ENCODE measurements at places on chromosomes 3 and 15.

DNA sequence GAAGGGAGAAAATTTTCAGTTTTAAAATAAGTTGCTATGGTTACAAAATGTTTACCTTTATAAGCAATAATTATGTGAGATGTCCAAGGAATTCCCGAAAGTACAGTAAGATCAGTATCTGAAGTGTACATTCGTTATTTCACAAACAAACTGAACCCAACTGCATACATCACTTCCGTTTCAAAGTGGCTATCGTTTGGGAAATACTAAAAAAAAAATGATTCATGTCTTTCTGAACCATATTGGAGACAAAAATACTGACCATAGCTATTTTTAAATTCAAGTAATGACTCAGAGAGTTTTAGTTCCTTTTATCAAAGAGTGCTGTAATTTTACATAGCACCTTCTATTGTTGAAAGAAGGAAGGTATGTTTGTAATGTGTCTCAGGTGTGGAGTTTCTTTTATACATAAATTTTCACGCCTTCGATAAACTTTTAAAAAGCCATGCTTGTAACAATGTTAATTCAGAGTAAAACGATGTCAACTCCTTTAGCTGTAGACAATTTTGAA lies 8.0 kb upstream of the ANKRD28 start:
- DNase-seq, result no peak

- DNase-seq, result no peak
Observed at GRCh38 chr15:30072630-30073029, 10.1 kb upstream of the GOLGA8J start.

GRCh38 chr3:25849641-25850385 lies 59.9 kb downstream of the OXSM start:
- DNase-seq, result no peak

DNA sequence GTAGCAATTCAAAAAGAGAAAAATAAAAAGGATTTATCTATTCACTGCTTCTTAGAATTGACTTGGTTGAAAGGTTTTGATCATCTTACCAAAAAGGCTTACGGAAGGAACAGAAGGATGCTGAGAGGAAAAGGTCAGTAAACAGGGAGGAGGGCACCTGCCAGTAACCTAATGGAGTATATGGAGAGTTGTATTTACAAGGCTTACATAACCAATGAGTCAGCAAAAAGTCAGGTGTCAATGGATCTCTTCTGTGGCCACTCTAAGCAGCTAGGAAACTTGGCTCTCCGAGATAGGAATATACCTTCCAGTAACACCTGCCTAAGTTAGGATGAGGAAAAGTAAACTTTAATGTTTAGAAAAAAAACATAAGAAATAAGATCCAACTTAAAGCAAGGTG lies 80.5 kb upstream of the PLXND1 start:
- DNase-seq, result no peak

DNA sequence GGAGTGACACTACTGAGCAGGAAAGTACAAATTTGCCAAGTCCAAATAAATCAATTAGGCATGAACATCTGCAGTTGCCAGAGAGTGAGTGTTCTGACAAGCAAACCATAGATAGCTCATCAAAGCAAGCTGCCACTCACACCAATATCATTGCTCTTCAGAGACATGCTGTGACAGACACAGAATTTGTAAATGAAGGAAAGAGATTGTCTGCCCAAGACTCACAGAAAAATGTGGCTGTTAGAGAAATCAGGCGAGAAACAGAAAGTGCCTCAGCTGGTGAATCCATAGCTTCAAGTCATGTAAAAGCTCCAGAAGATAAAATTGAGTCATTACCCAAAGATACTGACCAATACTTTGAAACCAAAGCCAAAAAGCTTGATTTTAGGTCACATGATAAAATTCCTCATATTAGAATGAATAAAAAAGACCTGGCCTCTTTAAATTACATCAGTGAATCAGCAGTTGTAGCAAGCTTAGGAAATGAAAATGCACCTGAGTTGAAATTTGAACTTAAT lies 50.8 kb downstream of the CRYBG3 start:
- no peak for DNase-seq

DNA sequence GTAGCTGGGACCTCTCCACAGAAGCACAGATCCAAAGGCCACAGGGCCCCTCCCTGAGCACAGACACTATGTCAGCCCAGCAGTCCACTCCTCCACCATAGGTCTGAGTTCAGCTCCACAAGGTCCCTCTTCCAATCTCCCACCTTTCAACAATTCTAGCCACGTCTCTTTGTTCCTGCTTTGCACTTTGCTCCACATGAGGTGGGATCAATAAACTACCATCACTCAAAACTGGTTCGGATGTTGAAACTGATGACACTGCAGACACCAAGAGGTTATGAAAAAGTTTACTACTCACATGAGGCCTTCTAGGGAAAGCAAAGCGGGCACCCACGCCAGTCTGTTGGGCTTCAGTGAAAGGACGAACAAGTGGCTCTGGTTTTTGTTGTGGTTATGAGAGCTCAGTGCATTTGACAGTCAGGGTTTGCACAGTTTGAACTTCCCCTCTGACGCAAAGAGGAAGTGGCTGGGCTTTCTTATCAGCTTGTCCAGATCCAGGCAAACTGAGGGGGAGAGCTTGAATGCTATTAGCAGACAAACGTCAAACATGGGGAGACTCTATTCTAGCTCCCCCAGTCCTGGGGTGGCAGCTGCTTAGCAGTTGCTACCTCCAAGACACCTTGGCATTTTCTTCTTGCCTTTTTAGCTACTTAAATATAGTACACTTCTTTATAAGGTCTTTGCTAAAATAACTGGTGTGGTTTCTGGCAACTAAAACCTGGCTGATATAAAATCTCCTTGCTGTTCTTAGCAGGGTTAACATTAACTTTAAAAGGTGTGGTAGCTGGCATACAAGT lies 37.8 kb downstream of the ZNF445 start:
- DNase-seq, result no peak

DNA sequence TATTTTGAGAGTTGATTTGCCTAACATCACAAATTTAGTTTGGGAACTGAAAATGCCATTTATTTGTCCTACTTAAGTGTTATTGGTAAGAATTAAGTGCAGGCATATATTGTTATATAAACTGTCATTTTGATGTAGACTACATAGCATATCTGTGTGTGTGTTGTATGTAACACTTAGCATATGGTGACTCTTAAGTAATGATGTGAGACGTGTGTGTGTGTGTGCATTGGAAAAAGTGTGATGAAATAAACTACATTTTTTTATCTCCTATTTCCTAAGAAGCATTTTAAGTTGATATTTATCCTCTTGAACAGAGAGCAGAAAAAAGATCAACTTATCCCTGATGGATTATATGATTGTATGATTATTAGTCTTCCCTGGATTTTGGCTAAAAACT lies 588.2 kb upstream of the SUCLG2 start:
- no peak for DNase-seq

DNA sequence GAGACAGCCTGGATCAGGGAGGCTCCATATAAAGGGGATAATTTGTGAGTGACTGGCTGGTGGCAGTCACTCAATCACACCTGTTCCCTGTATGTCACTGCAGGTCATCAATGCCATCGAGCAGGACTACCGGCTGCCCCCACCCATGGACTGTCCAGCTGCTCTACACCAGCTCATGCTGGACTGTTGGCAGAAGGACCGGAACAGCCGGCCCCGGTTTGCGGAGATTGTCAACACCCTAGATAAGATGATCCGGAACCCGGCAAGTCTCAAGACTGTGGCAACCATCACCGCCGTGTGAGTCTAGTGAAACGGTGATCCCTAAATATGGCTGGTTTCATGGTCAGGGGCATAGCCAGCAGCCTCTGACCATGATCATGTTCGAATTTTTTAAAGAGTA lies 453.2 kb downstream of the EPHB1 start:
- DNase-seq, result no peak

DNA sequence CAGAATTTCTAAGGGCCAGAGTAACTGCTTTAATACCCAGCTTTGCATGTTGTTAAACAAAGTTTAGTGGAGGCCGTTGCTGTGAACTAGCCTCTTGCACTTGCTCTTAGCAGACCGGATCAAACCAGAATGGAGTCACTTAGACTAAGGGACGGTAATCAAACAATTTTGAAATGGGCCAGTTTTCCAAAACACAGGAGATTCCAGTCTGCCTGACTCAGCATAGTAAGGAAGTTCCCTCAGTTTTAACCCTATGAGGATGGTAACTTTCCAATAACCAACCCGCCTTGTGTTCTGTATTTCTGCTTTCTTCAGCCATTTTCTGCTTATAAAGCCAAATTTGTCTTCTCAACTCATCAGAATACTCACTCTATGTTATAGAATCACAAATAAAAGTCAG lies 77.2 kb upstream of the WDR72 start:
- no peak for DNase-seq

GRCh38 chr15:92184142-92184541 lies 209.5 kb upstream of the ST8SIA2 start:
- no peak for DNase-seq

DNA sequence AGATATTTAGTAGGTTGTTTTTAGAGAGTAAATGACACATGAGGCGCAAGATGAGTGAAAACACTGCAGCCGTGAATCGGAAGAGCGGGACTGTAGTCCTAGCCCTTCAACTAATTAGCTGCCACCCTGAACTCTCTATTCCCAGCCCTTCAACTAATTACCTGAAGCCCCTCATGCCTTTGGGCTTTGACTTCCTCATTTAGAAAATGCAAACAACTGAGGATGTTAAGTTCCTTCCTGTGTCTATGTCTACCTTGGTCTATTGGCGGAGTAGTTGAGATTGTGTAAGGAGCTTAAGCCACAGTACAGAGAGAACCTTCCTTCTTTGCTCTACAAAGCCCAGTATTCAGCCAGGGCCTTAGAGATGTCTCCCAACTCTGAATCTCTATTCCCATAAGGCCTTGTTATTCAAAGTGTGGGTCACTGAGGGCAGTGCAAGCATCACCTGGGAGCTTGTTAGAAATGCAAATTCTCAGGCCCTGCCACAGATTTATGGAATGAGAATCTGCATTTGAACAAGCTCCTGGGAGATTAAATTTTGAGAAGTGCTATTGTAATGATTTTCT lies 71.8 kb upstream of the SCN5A start:
- DNase-seq, result no peak

GRCh38 chr15:57297163-57297593 lies 79.1 kb upstream of the CGNL1 start:
- no peak for DNase-seq

- no peak for DNase-seq
Observed at GRCh38 chr3:16357186-16358121, 92.4 kb downstream of the OXNAD1 start.

- no peak for DNase-seq
Observed at GRCh38 chr3:106482451-106482850, 613.6 kb upstream of the CBLB start.

DNA sequence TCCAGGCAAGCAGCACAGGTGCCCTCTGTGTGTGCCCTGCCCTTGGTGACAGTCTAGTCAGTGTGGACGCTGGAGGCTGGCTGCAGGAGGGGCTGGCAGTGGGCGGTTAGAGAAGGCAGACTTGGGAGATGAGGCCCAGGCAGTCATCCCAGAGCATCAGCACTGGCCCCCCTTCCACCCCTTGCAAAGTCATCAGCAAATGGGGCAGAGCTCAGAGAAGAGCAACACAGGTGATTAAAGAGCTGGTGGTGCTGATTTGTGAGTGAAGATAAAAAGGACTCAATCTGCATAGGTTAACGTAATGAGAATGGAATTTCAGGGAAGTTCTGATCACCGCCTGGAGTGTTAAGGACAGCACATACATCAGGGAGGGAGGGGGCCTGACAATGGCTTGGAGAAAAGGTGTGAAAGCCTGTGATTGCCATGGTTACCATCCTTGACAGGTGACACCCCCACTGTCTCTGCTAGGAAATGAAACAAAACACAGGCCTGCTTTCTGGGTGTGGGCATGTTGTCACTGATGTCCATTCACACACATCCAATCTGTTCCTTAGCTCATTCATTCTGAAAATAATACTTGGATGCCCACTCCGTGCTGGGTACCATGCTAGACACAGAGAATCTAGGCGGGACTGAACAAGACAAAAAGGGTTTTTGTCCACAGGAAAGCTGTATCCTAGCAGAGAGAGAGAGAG lies 269.6 kb upstream of the ST8SIA2 start:
- peak; percentile 35 for DNase-seq

DNA sequence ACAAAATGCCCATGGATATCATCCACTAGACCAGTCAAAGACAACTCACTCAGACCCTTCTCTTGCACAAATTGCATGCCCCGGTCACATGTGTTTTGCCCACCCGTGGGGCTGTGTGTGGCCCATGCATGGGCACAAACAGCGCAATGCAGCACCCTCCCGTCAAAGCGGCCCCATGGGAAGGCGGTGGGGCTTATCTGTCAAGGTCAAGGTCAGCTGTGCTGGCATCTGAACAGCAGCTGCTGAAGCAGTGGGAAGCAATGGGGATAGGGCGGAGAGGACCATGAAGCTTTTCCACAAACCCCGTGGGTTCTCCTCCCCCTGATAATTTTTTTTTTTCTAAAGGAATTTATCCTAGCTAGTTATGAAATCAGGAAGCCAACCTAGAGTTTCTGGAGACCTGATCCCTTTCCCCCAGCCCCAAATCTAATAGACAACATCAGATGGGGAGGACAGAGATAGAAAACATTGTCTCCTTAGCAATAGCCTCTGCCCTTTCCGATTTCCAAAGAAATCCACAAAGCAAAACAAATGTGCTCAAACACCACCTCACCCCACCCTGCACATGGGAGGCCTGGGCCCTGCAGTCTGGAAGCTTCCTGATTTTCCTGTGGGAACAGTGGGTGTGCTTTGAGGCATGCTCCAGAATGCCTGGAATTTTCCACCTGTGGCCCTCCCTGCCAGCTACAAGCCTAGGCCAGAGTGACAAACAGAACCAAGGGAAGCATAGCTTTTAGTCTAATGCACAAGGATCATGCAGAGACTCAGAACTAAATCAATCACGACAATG lies 84.4 kb downstream of the BDH1 start:
- no peak for DNase-seq

- DNase-seq, result no peak
Observed at GRCh38 chr15:43511012-43511885, 6.2 kb upstream of the MAP1A start.

DNA sequence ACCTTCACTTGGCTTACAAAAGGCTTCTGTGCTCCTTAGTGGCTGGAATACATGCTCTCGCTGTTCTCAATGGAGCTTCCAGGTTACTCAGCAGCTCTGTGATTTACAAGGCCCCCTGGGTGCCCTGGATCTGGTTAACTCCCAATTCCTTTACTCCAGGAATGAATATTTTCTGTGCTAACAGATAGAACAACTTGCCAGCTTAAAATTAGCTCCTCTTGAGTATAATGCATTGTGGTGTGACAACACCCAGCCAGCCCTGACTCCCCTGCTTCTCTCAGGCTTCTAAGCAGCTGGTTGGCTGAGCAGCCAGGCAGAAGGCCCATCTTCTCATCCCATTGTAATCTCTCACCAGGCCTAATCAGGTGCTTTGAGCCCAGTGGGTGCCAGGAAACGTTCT lies 246.4 kb downstream of the ALCAM start:
- no peak for DNase-seq

- peak; percentile 54 for DNase-seq
Observed at GRCh38 chr3:122101646-122102045, 46.5 kb downstream of the CD86 start.

GRCh38 chr3:197456261-197457091 lies 99.3 kb downstream of the BDH1 start:
- DNase-seq, result no peak

DNA sequence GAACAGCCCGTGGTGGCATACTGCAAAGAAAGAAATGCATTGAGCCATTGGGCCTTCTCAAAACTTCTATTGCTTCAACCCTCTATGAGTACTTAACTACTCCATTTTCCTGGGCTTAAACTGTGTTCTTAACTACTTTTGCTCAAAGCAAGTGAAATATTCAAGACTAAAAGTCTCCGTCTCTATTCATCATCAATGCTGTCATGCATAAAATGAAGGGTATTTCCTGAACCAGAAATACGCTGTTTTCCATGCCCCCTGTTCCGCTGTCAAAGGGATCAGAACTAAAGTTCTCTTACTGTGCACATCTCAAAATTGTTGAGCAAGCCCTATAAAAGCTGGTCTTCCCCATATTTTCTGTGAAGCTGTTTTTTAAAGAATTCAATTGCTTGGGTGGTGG lies 20.3 kb downstream of the SIAH2 start:
- DNase-seq, result no peak

All from iPS DF 6.9 (cell line).